SJSA1 (cell line): ENCODE measurements at places on chromosomes 4 and X.

GRCh38 chr4:25861951-25862410, 807 bp downstream of the SEL1L3 start:
- no peak for DNase-seq

- no peak for DNase-seq
Measured at GRCh38 chr4:112418092-112418491, 97.9 kb downstream of the NEUROG2 start.

DNA sequence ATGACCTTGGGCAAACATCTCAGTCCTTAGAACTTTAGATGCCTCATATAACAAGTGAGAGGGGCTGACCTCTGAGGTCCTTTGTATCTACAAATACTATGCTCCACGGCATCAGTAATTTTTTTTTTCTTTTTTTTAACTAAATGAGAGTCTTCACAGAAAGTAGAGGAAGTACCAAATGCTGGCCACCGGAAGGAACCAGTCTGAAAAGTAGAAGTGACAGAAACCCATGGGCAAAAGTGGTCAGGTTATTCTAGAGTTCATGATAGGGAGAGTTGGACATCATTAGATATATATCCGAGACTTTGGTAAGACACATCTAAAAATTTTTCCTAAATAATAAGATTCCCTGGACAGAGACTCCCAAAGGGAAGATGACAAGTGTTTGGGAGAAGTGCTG, 53.7 kb downstream of the COQ2 start:
- no peak for DNase-seq

GRCh38 chr4:176800891-176801534, 8.3 kb upstream of the VEGFC start:
- no peak for DNase-seq

- DNase-seq, result no peak
Measured at GRCh38 chr4:78749258-78749971, 26.7 kb upstream of the BMP2K start.

DNA sequence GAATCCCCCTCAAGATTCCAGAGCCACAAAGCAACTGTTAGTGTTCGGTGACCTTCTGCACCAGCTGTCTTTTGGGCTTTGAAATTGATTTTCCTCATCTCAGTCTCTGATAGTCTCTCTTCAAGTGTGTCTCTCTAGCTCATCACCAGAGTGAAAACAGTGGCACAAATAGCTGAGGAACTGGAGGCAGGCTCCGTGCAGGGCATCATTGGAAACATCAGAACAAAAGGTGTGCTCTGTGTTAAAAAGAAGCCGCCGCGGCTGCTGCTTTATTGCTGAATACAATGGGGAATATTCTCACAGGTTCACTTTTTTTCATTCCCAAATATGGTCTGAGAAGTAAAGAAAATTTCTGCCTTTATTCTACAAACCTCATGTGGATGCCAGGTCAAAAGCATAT, 297.5 kb downstream of the DCTD start:
- no peak for DNase-seq

DNA sequence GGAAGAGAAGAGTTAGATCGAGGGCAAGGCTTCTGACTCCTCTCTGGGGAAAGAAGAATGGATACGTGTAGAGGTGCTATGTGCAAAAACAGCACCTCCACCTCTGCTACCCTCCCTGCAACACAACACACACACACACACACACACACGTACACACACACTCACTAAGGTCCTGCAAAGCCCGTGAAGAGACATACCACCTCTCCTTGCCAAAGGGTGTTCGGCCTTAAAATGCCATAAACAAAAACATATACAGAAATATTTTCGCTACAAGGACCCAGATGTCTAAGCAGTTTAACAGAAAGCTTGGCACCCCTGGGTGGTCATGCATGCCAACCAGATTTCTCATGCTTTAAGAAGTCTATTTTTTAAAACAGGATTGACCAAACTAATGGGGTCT, 1.5 kb downstream of the TIFA start:
- no peak for DNase-seq

GRCh38 chrX:119690921-119691716, 1.8 kb downstream of the SEPTIN6 start:
- no peak for DNase-seq

DNA sequence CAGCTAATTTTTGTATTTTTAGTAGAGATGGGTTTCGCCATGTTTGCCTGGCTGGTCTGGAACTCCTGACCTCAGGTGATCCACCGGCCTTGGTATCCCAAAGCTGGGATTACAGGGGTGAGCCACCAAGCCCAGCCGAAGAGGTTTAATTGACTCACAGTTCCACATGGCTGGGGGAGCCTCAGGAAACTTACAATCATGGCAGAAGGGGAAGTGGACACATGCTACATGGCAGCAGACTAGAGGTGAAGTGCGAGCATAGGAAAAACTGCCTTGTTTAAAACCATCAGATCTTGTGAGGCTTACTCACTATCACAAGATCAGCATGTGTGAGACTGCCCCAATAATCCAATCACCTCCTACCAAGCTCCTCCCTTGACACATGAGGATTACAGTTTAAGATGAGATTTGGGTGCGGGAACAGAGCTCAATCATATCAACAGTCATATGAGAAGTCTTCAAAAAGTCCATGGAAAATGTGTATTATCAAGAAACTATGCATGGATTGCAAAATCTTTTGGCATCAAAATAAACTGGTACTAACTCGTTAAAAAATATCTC, 25.8 kb upstream of the RPL39 start:
- DNase-seq, result no peak

GRCh38 chr4:39458505-39459300, at the start of the genes LIAS and RPL9:
Gene LIAS, plus strand, starts transcription at chr4:39459056. Its CDS starts 62 bp downstream, at chr4:39459118.
Gene RPL9, minus strand, starts transcription at chr4:39458922. Its CDS starts 483 bp downstream, at chr4:39458439.
- peak; percentile 89 for DNase-seq

DNA sequence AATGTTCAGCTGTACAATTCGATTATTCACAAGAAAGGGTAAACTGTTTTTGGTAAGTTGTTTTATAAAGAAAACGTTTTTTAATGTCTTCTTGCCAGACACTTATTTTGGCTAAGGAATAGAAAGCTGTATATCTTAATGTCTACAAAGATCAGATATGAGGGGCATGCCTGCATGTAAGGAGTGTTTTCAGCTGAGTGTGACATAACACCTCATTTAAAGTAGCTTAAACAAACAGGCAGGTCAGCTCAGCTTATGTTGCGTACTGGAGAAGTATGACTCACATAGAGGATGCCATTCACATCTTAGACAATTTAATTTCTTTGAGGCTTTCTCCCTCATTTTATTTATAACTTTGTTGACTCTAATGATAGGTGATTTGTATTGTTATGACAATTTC, 30.4 kb downstream of the LAMTOR3 start:
- no peak for DNase-seq

GRCh38 chr4:147913137-147913536, 181.2 kb downstream of the ARHGAP10 start:
- no peak for DNase-seq

DNA sequence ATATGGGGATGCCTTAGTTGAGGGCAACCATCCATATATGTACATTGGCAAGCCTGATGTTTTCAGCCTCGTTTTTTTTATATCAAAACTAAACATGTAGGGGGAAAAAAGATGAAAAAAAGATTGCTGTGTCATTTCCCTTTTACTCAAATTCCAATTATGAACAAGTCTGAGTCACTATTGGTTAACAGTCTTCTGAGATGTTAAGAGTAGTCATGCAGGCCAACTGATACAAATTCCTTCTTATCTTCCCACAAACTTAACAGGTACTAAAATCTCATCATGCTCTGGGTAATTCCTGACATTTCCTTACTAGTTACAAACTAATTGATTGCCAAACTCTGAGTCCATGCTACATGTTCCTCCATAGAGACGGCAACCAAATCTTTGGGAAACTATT, 222.1 kb downstream of the FRMPD4 start:
- peak; percentile 15 for DNase-seq

DNA sequence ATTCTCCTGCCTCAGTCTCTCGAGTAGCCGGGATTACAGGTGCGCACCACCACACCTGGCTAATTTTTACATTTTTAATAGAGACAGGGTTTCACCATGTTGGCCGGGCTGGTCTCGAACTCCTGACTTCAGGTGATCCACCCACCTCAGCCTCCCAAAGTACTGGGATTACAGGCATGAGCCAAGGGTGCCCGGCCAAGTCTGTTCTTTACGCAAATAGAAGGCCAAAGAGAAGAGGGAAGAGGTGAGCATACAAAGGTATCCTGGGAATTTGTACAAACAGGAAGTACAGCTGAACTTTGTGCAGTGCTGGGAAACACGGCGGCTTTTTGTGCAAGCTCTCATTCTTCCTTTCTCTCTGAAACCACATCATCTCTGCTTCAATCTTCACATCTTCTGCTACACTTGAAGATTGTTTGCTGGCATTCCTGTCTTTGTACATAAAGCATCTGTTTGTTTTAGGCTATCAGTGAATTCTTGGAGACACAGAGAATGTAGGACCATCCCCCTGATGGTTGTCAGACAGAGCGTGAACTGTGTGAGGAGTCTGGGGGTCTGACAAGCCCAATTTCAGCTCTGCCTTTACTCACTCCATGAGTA, 71.9 kb upstream of the PRSS48 start:
- DNase-seq, result no peak

GRCh38 chr4:13516315-13516860, 27.9 kb downstream of the NKX3-2 start:
- no peak for DNase-seq

- no peak for DNase-seq
Measured at GRCh38 chr4:102543030-102543928, 42.1 kb downstream of the NFKB1 start.

- DNase-seq, result peak; percentile 23
Measured at GRCh38 chr4:110184140-110184790, 14.2 kb downstream of the ELOVL6 start.

- no peak for DNase-seq
Measured at GRCh38 chr4:190020790-190021717, 6.0 kb downstream of the FRG2 start.

- DNase-seq, result no peak
Measured at GRCh38 chr4:93437991-93438390, 390.6 kb upstream of the ATOH1 start.

DNA sequence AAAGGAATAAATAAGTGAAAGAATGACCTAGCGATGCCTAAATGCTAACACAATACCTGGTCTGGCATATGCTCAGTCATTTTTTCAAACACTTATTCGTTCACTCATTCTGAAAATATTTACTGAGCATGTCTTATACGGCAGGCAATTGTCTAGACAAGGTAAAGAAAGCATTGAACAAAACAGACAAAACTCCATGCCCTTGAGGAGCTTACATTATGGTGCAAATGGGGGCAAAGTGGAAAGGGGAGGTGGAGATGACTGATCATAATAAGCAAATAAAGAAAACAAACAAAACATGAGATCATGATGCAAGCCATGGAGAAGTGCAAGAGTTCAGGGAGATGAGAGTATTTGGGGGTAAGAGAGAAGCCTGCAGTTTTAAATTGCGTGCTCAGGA, 334.6 kb upstream of the PPARGC1A start:
- DNase-seq, result no peak

- no peak for DNase-seq
Measured at GRCh38 chrX:70769659-70770227, 138.8 kb downstream of the TEX11 start.

GRCh38 chrX:12741416-12741815, 49.8 kb upstream of the PRPS2 start:
- DNase-seq, result no peak

GRCh38 chrX:73903941-73904340, 340.9 kb downstream of the CHIC1 start:
- DNase-seq, result no peak

DNA sequence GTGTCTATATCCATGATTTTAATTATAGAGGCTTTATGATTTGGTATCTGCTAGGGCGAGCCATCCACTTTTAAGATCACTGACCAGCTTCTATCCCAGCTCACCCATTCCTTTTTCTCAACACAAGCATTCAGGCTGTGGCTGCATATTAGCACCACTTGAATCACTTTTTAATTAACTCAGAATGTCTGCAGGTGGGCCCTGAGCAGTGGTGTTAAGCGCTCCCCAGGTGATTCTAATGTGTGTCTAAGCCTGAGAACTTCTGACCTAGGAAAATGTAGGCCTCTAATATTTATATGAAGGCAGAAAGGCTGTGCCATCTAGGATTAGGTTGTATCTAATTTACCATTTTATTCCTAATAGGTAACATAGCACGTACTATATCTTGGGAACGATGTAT, 19.8 kb upstream of the QRFPR start:
- no peak for DNase-seq

GRCh38 chr4:111360906-111361305, 738.0 kb upstream of the PITX2 start:
- no peak for DNase-seq

GRCh38 chr4:10034612-10035104, 13.4 kb upstream of the SLC2A9 start:
- no peak for DNase-seq

- no peak for DNase-seq
Measured at GRCh38 chr4:94767446-94767845, 9.7 kb downstream of the BMPR1B start.

- DNase-seq, result no peak
Measured at GRCh38 chrX:21912989-21913388, 27.5 kb upstream of the SMS start.

DNA sequence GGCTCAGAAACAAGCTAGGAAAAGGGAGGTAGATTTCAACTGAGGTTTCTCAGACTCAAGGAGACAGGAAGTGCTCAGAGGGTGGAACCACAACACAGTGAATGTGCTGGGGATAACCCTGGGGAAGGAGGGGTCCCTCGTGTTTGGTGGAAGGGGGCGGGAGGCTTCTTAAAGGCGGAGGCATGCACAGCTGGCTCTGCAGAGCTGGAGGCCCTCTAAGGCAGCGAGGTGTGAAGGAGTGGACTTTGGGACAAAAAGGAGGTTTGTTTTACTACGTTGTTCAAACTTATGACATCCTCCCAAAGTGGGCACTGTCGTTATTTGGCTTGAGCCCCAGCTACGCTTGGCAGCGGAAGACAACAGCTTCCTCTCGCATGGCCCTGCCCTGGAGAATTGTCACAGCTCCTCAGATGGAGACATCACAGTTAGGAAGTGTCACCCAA, 21.7 kb upstream of the MTM1 start:
- no peak for DNase-seq

GRCh38 chr4:103150677-103151076, 47.5 kb downstream of the CENPE start:
- peak; percentile 46 for DNase-seq

GRCh38 chr4:156388826-156389225, 435.2 kb upstream of the CTSO start:
- no peak for DNase-seq

GRCh38 chr4:139665690-139666529, at the start of gene MGST2:
Gene MGST2, plus strand, starts transcription at chr4:139665819. Its CDS starts 201 bp downstream, at chr4:139666020.
- DNase-seq, result peak; percentile 70

GRCh38 chr4:143623896-143624295, 76.6 kb downstream of the FREM3 start:
- DNase-seq, result no peak

DNA sequence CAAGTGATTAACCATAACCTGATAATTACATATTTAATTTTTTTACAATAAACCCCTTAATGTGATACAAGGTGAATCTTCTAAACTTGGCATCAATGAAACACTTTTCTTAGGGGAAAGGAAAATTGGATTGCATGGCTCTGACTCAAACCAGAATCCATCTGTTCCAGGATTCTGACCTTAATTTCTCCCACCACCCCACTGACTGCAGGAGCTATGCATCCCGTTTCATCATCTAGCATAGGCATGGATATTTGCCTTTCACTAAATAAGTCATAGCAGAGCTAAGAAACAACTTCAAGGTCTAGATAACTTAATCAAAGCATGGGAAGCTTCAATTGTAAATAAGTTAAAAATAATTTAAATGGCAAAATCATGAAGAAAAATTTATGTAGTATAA, 156.3 kb downstream of the BTC start:
- no peak for DNase-seq

- no peak for DNase-seq
Measured at GRCh38 chr4:104393655-104394324, 100.9 kb downstream of the CXXC4 start.

- DNase-seq, result no peak
Measured at GRCh38 chr4:90080116-90080515, 47.1 kb upstream of the CCSER1 start.

GRCh38 chrX:8341814-8342590, 122.6 kb upstream of the VCX3B start:
- no peak for DNase-seq
